ENCODE measurements at places on chromosomes 6 and 20.

DNA sequence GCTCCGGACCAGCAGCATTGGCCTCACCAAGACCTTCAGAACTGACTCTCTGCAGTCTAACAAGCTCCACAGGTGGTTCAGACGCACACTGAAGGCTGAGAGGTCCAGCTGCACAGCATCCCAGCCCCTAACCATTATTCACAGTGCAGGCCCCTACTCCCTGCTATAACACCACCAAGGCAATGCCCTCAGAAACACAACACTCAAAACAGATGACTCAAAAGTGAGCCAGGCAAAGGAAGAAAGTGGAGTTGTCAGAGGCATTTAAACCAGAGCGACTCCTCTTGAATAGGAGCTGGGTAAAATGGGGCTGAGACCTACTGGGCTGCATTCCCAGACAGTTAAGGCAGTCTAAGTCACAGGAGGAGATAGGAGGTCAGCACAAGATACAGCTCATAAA, 20.5 kb upstream of the MC3R start:
- no peak for DNase-seq

DNA sequence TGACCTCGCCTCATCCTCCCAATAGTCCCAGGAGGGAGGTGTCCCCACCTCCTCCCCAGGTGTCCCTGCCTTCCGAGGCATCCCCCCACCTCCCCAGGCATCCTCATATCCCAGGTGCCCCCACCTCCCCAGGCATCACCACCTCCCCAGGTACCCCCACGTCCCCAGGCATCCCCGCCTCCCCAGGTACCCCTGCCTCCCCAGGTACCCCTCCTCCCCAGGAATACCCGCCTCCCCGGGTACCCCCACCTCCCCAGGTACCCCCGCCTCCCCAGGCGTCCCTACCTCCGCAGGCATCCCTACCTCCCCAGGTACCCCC, 198.9 kb downstream of the SYNDIG1 start:
- no peak for DNase-seq

GRCh38 chr20:22836211-22836610, 198.9 kb upstream of the SSTR4 start:
- no peak for DNase-seq

DNA sequence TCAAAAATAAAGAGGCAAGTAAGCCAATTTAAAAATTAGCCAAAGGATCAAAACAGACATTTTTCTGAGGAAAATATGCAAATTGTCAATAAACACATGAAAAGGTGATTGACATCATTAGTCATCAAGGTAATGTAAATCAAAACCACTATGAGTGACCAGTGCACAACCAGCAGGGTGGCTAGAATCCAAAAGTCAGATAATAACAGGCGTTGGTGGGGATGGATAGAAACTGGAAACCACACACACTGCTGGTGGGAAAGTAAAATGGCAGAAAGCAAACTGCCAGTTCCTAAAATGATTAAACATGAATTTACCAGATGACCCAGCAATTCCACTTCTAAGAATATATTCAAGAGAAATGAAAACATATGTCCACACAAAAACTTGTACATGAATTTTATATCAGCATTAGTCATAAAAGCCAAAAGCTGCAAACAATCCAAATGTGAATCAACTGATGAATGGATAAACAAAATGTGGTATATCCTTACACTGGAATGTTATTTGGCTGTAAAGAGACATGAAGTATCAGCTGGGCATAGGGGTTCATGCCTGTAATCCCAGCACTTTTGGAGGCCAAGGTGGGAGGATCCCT, 74.8 kb upstream of the MBOAT1 start:
- DNase-seq = no peak

GRCh38 chr6:116714296-116714695, 33.3 kb downstream of the KPNA5 start:
- no peak for DNase-seq

- peak; percentile 72 for DNase-seq
These were observed 2.4 kb upstream of the MCM3 start for GRCh38 chr6:52286798-52287432.

- no peak for DNase-seq
These were observed 6.5 kb upstream of the PERP start for GRCh38 chr6:138113588-138114210.

DNA sequence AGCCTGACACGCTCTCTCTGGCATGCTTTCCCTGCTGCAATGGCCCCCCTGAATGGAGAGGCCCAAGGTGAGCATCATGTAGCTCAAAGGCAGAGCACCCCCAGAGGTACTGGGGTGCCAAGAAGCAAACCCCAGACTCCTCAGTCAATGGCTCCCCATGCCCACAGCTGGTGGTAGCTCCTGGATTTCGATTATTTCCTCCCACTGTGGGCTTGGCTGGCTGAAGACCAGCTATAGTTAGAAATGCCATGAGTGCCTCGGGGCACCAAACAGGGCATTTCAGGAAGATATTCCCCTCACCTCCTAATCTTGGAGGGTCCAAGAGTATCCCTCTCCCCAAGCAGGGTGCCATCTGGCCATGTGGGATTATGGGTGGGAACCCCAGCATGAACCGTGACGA, 16.8 kb downstream of the MAP1LC3A start:
- DNase-seq = no peak

DNA sequence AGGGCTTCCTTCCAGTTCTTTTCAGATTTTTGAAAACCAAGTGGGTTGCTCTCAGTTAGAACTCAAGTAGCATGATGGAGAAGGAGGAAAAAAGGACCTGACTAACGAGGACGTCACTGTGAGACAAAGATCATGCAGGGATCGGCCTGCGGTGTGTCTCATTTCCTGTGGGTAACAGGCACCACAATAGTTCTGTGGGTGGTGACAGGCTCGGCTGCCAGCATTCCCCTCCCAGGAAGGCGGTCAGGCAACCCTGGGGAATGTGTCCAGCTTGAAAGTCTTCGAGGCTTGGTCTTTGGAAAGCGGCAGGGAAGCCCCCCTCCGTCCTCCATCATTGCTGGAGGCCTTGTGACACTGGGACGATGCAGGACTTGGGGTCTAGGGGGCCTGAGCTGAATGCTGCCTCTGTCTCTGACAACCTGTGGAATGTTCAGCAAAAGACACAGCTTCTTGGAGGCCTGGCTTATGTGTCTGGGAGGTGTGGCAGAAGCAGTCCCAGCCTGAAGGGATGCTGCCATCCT, 121.0 kb downstream of the BCAS1 start:
- no peak for DNase-seq

DNA sequence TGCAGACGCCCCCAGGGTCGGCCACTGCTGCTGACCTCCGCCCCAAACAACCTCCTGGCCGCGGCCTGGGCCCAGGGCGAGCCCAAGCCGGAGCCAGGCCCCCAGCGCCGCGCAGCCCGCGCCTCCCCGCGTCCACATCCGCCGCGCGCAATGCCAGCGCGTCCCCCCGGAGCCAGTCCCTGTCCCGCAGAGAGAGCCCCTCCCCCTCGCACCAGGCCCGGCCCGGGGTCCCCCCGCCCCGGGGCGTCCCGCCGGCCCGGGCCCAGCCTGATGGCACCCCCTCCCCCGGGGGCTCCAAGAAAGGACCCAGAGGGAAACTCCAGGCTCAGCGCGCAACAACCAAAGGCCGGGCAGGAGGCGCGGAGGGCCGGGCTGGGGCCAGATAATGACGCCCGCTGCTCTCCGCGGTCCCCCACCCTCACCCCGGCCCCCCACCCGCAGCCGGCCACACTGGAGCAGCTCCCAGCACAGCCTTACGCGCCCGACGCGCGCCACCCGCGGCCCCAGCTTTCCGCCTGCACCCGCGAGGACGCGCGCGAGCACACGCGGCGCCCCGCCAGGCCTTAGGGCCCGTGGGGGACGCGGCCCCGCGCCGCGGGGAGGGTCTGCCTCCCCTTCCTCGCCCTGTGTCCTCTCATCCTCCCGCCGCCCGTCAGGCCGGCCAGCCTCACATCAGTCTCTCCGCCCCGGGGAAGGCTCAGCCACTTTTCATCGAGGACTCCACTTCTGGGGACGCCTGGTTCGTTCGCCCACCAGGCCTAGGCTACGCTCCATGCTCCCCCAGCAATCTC, 12.9 kb upstream of the SLC22A7 start:
- DNase-seq = no peak

DNA sequence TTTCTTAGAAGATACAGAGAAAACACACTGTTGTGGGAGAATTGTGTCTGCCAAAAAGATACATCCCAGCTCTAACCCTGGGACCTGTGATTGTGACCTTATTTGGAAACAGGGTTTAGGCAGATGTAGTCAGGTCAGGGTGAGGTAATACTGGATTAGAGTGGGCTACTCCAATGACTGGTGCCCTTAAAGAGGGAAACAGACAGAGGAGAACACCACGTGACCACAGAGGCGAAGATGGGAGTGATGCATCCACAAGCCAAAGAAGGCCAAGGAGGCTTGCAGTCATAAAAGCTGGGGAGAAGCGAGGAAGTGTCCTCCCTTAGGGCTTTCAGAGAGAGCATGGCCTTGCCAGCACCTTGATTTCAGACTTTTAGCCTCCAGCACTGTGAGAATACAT, 35.6 kb downstream of the SLC52A3 start:
- no peak for DNase-seq

- DNase-seq = peak; percentile 27
These were observed 18.5 kb upstream of the C6orf141 start for GRCh38 chr6:49531774-49532569.

GRCh38 chr6:100296810-100297544, 167.7 kb downstream of the SIM1 start:
- DNase-seq = no peak

DNA sequence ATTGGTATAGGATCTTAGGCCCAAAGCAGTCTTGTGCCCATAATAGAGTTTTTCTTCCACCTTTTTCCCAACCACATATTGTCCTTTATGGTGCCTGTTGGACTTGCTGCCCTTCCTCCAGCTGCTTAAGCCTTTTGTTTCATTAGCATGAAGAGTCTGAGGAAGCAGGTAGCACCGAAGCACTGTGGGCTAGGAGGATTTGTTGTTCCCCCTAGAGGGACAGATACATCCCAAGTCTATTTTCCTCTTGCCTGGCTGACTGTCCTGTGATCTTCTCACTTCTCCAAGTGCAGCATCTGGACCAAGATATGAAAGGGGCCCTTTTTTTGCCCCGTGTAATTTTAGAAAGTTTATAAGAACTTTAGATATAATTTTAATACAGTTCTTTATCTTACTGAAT, 50.7 kb upstream of the COL10A1 start:
- DNase-seq = no peak

- no peak for DNase-seq
These were observed 3.2 kb upstream of the SOX4 start for GRCh38 chr6:21590346-21590745.

- no peak for DNase-seq
These were observed 31.0 kb downstream of the TOMM6 start for GRCh38 chr6:41818271-41819054.

DNA sequence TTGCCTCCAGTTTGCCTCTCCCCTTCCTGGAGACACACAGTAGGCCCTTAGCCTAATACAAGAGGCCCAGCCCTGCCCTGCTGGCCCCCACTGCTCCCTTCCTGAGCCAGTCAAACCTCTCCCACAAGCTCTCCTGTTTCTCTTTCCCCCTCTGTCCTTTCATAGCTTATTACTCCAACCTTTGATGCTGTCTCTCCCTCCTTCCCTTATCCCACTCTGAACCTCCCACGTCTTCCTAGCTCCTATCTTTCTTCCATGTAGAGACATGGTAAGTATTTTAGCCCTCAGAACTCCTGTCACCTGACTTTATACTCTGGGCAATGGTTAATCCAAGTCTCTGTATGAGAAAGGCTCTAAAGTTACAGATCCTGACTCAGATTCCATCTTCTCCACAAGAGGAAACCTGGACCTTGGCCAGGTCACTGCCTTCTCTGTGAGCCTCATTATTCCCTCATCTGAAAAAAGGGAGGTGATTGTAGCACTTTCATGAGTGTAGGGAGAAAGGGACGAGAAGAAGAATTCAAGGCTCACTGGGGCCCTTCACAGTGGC, 6.7 kb downstream of the TGIF2 start:
- DNase-seq = no peak

GRCh38 chr6:76683985-76684384, 611.5 kb upstream of the IMPG1 start:
- peak; percentile 26 for DNase-seq

DNA sequence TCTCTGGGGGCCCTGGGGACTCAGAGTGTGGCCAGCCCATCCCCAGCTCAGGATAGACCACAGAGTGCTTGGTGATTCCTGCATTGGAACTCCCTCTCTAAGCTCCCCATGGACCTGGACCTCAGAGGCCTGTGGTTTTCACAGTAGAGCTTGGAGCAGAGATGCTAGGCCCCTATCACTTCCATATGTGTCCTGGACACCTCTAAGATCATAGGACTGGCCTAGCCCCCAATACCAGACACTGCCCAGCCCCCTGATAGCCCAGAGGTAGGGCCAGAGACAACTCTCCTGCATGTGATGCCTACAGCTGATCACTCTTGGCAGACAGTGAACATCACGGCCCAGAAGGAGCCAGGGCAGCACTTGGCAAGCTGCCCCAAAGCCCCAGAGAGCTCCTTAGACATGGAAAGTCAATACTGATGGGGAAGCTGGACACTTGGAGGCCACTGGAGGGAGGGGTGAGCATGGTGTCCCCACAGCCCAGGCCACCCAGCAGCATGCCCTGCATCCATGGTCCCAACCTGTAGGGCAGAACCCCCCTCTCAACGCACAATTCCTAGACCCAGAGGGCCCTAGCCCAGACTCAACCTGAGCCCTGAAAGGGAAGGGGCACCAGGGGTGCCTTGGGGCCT, 27.1 kb downstream of the UBD start:
- no peak for DNase-seq

DNA sequence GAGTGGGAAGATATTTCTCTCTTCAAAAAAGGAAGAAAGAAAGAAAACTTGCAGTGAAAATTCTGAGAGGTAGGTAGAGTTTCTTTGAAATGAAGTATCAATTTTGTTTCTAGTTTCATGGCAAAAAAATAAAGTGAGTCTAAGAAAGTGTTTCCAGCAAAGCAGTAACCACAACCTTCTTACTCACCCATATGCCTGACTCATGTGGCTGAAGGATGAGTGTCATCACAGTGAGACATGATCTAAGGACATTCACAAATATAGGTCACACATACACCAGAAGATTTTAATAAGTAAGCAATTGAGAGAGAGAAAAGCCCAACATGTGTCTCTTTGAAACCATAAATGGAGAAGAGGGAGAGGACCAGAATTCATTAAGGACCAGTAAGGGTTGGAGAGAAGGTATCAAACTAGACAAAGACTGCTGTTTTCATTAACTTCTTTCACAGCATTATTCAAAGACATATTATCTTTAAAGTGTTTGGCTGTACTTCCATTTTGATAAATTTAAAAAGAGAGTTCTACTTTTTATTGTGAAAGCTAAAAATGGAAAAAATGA, 169.5 kb downstream of the FRK start:
- DNase-seq = no peak

Data from NCI-H2081 (cell line).